ENCODE measurements at places on chromosomes 4 and X. TPM values are rescaled to one million over a fixed set of nuclear protein-coding genes. Genes with fewer than 3 reads are reported as not detected.

CHIC1 gene
- 8.5 TPM for total RNA-seq

BTK gene
- not detected for total RNA-seq

NAT8L gene
- 0.83 TPM for total RNA-seq

DNA sequence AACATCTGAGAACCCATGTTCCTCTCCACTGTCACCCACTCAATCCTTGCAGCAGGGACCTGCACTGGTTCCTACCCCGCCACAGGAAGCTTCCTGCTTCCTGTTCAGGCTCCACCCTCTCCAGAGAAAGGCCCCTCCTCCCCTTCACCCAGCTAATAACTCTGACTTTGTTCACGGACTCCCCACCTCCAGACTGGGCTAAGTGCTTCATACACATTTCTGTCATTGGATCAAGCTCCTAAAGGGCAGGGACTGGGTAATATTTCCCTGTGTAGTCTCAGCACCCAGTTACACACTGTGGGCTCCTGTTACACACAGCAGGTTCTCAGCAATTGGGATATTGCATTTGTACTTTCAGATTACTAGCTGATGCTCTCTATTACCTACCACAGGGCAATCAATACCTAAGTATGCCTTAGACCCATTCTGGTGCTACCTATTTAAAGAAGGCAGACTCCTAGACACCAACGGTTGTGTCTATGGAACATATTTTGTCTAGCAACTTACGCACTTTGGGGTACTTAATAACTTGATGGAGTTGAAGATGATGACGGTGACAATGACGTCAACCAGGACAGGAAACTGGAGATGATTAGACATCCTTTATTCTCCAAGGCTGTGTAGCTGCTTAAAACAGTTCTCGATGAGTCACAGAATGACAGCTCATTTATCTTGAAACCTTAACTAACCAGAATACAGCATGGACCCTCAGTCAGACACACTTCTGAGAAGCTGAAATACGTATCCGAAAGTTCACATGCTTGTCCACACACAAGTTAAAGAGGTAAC, 58.1 kb downstream of the MAML3 start:
- peaks cover 57% of the 10 kb centered on the region for H3K4me1 ChIP-seq
- H3K4me3 ChIP-seq = no peak overlapping the region
- no peaks in the 10 kb centered on the region for H3K27me3 ChIP-seq
- H3K36me3 ChIP-seq = peaks cover 9% of the 10 kb centered on the region
- DNase-seq = no peak

- no peaks in the 10 kb centered on the region for H3K36me3 ChIP-seq
- no peak overlapping the region for H3K27ac ChIP-seq
- H3K4me3 ChIP-seq = no peak overlapping the region
- H3K27me3 ChIP-seq = no peaks in the 10 kb centered on the region
- no peak for DNase-seq
- H3K4me1 ChIP-seq = peaks cover 3% of the 10 kb centered on the region
Measured at GRCh38 chr4:158376106-158376840, 145.4 kb upstream of the RXFP1 start.
